ENCODE measurements at places on chromosomes 5 and 9.
A peak's percentile ranks its signal among the peaks of the same experiment; 100 is the strongest.

GRCh38 chr5:42995360-42995751, 44.8 kb downstream of the ANXA2R start:
- DNase-seq: no peak
- H3K27me3 ChIP-seq: no peaks in the 10 kb centered on the region
- H3K27ac ChIP-seq: peak overlapping the region; percentile 93
- peaks cover 27% of the 10 kb centered on the region for H3K4me1 ChIP-seq

- H3K36me3 ChIP-seq: no peaks in the 10 kb centered on the region
- no peak overlapping the region for H3K4me3 ChIP-seq
- H3K27me3 ChIP-seq: no peaks in the 10 kb centered on the region
- H3K4me1 ChIP-seq: no peaks in the 10 kb centered on the region
Measured at GRCh38 chr9:110814159-110814558, 145.6 kb downstream of the MUSK start.

DNA sequence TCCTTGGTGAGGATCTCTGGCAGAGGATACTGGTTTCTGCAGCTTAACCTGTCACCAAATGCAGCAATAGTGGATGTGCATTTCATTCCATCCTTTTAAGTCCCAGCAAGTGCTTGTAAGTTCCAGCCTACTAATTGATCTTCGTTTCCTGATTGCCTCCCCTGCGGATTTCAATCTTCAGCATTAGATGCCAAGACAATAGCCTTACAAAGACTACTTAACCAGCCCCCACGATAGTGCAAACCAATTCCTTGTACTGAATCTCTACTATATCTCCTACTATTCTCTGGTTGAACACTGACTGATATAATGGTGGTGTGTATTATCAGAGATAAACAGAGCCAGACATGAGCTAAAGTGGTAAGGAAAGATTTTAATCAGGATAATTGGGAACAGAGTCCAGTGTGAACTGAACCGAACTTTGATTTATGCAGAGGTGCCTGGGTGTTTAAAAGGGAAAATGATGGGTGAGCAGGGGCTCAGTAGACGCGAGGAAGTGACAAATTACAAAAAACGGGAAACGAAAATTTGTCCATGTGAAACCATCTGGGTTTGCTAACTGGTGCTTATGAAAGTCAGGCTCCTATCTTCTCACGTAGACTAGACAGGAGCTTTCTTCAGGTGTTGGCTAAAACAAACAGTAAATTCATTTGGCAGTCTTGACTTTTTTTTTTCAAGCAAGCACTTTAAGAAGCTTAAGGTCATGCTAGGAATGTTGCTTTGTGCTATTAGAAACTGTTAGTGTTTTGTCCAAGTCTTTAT, 106.9 kb upstream of the ST8SIA4 start:
- no peaks in the 10 kb centered on the region for H3K4me1 ChIP-seq
- H3K27ac ChIP-seq: no peak overlapping the region
- H3K27me3 ChIP-seq: no peaks in the 10 kb centered on the region
- no peak overlapping the region for H3K4me3 ChIP-seq
- no peaks in the 10 kb centered on the region for H3K36me3 ChIP-seq
- no peak for DNase-seq

DNA sequence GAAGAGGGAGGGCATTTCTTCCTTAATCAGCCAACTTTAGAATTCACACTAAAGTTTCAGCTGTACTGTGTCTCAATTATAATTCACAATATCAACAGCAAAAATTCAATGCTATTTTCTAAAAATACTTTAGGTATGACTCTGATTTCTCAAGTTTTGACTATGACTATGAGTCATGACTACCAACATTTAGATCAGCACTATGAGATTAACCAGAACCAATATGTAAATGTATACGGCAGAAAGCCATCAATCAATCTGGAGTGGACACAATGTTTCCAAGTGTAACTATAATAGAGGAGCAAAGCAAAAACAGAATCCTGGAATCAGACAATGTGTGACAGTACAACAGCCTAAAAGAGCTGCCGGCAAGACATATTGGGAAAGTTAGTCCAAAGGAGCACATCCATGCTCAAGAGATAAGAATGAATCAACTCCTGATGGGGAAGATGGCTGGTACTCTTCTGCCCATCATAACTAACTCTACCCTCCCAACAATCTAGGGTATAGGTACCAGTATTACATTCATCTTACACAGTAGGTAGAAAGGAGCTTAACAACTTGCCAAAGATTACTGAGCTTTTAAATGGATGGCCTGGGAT, 294.4 kb downstream of the SEMA5A start:
- no peak overlapping the region for H3K4me3 ChIP-seq
- DNase-seq: no peak
- no peaks in the 10 kb centered on the region for H3K36me3 ChIP-seq

GRCh38 chr5:30765227-30765626, 428.3 kb upstream of the CDH6 start:
- H3K4me1 ChIP-seq: no peaks in the 10 kb centered on the region
- H3K36me3 ChIP-seq: no peaks in the 10 kb centered on the region
- no peak overlapping the region for H3K27ac ChIP-seq
- H3K27me3 ChIP-seq: no peaks in the 10 kb centered on the region
- DNase-seq: no peak

GRCh38 chr5:158995694-158996173, 104.0 kb downstream of the EBF1 start:
- no peaks in the 10 kb centered on the region for H3K4me1 ChIP-seq
- DNase-seq: no peak
- no peak overlapping the region for H3K4me3 ChIP-seq
- H3K36me3 ChIP-seq: no peaks in the 10 kb centered on the region
- H3K27me3 ChIP-seq: no peaks in the 10 kb centered on the region

GRCh38 chr5:79964136-79964535, 26.9 kb downstream of the MTX3 start:
- no peaks in the 10 kb centered on the region for H3K36me3 ChIP-seq
- no peaks in the 10 kb centered on the region for H3K4me1 ChIP-seq
- H3K27ac ChIP-seq: no peak overlapping the region
- no peak for DNase-seq
- H3K27me3 ChIP-seq: no peaks in the 10 kb centered on the region

- H3K27me3 ChIP-seq: no peaks in the 10 kb centered on the region
- no peak overlapping the region for H3K4me3 ChIP-seq
- no peaks in the 10 kb centered on the region for H3K4me1 ChIP-seq
- H3K27ac ChIP-seq: no peak overlapping the region
- H3K36me3 ChIP-seq: no peaks in the 10 kb centered on the region
- no peak for DNase-seq
Measured at GRCh38 chr9:92679413-92680165, 9.7 kb upstream of the IPPK start.

DNA sequence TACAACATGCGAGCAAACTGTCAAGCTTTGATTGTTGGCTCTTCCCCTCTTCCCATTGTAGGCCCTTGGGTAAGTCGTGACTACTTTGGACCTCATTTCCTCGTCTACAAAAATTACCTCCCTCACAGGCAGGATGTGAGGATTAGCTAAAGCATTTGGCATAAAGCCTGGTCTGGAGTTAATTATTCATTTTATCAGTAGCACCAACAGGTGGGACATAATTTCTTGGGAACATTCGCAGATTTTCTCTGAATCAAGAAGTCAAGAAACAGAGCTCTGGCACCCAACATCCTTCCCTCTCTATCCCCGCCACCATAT, 39.9 kb upstream of the SEMA6A start:
- H3K36me3 ChIP-seq: no peaks in the 10 kb centered on the region
- no peak overlapping the region for H3K27ac ChIP-seq
- DNase-seq: no peak
- H3K27me3 ChIP-seq: no peaks in the 10 kb centered on the region

DNA sequence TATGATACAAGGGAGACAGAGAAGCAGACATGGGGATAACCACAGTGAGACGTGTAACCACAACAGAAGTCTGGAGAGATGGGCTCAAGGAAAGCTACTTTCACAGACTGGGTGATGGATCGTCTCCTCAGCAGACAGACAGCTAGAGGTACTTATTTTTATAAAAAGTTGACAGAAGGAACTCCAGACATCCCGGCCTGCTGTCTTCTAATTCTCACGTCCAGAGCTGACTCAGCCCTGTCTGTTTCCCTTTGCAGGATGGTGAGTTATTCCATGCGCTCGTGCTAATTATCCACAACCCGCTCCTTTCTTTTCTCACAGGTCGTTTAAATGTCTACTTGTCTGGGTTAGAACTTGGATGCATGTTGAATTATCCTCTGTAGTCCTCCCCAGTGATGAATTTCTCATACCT, 304.5 kb downstream of the CWC27 start:
- DNase-seq: no peak
- no peaks in the 10 kb centered on the region for H3K36me3 ChIP-seq
- H3K27me3 ChIP-seq: no peaks in the 10 kb centered on the region
- no peak overlapping the region for H3K27ac ChIP-seq

- peaks cover 6% of the 10 kb centered on the region for H3K4me1 ChIP-seq
- DNase-seq: no peak
- no peaks in the 10 kb centered on the region for H3K27me3 ChIP-seq
- H3K36me3 ChIP-seq: no peaks in the 10 kb centered on the region
- no peak overlapping the region for H3K27ac ChIP-seq
- H3K4me3 ChIP-seq: no peak overlapping the region
Measured at GRCh38 chr9:112012026-112012902, 115.7 kb downstream of the UGCG start.

DNA sequence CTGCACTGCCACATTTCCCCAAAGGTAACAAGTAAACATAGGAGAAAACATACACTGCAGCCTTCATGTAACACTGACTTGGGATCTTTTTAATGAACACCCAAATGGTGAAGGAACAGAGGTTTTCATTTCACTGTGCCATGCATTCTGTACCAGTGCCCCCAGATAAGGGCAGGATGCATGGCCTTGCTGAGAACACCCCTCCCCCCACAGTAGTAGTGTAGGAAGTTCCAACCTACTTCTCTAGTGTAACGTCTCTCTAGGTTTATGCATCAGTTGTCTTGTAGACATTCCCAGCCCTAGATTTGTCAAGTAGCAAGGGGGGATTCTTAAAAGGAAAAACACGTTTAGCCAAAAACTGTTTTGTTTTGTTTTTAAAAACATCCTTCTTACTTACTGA, 29.9 kb downstream of the MAP3K1 start:
- H3K4me1 ChIP-seq: peaks cover 98% of the 10 kb centered on the region
- H3K27ac ChIP-seq: no peak overlapping the region
- no peaks in the 10 kb centered on the region for H3K27me3 ChIP-seq

DNA sequence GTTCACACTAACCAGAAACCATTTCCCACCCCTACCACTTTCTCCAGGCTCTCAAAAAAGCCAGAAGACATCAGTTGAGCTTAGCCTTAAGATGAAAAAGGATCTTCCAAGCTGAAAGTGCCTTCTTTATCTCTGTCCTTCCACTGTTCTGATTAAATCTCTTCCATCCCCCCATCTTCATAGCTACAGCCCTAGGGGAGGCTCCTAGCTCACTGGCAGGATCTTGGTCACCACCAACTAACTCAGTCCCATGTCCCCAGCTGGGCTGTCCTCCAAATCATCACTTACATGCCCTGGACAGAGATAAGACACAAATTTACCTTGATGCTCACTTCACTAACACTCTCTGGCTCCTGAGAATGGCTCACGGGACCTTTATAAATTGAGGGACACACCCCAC, 14.3 kb downstream of the LCP2 start:
- peaks cover 96% of the 10 kb centered on the region for H3K4me1 ChIP-seq
- no peak for DNase-seq
- H3K27ac ChIP-seq: peak overlapping the region; percentile 49
- H3K36me3 ChIP-seq: peaks cover 48% of the 10 kb centered on the region

GRCh38 chr5:58462623-58463230, 2.8 kb upstream of the PLK2 start:
- H3K4me3 ChIP-seq: no peak overlapping the region
- DNase-seq: peak; percentile 65
- H3K4me1 ChIP-seq: peaks cover 12% of the 10 kb centered on the region
- H3K27ac ChIP-seq: no peak overlapping the region
- H3K36me3 ChIP-seq: no peaks in the 10 kb centered on the region
- peaks cover 8% of the 10 kb centered on the region for H3K27me3 ChIP-seq

- H3K27ac ChIP-seq: no peak overlapping the region
- no peaks in the 10 kb centered on the region for H3K27me3 ChIP-seq
- H3K36me3 ChIP-seq: no peaks in the 10 kb centered on the region
- DNase-seq: no peak
- H3K4me3 ChIP-seq: no peak overlapping the region
Measured at GRCh38 chr5:113047733-113048652, 71.4 kb downstream of the DCP2 start.

- H3K4me1 ChIP-seq: peaks cover 69% of the 10 kb centered on the region
- no peak for DNase-seq
- H3K27ac ChIP-seq: peak overlapping the region; percentile 97
- no peaks in the 10 kb centered on the region for H3K27me3 ChIP-seq
- peak overlapping the region; percentile 67 for H3K4me3 ChIP-seq
Measured at GRCh38 chr9:5449521-5450358, 602 bp upstream of the CD274 start.

GRCh38 chr5:123472150-123472924, 39.6 kb upstream of the CSNK1G3 start:
- no peak overlapping the region for H3K27ac ChIP-seq
- no peaks in the 10 kb centered on the region for H3K4me1 ChIP-seq
- no peak overlapping the region for H3K4me3 ChIP-seq
- H3K27me3 ChIP-seq: no peaks in the 10 kb centered on the region
- no peaks in the 10 kb centered on the region for H3K36me3 ChIP-seq
- DNase-seq: no peak

DNA sequence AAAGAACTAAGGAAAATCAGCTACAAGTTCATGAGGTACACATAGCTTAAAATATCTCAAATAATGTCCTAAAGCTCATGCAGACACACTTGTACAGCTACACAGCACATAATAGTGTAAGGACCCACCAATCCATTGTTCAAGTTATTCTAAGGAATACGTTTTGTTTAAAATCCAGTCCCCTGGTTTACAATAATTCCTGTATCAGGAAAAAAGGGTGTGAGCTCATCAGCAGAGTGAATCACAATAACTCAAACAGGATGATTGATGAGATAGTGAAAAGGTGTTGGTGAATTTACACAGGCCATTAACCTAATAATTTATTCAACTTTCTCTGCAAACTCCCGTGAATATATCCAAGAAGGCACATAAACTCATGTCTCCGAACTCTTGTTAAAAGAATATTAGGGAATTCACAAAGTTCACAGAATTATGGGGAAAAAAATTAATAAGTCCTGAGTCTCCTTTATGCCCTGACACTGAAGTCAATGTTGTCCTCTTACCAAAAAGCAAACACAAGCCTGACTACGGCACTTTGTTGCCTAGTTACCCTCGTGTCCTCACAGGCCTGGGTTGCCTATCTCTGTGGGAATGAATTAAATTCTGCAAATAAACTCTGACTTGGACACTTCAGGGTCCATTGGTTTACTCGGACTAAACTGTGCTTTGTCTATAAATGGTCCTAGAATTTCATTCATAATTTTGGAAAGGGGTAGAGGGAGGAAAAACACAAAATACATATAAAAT, 142.8 kb upstream of the PDE4D start:
- no peaks in the 10 kb centered on the region for H3K36me3 ChIP-seq
- H3K27me3 ChIP-seq: no peaks in the 10 kb centered on the region
- DNase-seq: no peak
- H3K27ac ChIP-seq: no peak overlapping the region
- H3K4me1 ChIP-seq: no peaks in the 10 kb centered on the region

GRCh38 chr9:14560194-14560593, 133.0 kb downstream of the ZDHHC21 start:
- H3K4me1 ChIP-seq: no peaks in the 10 kb centered on the region
- no peaks in the 10 kb centered on the region for H3K27me3 ChIP-seq
- H3K4me3 ChIP-seq: no peak overlapping the region
- no peak overlapping the region for H3K27ac ChIP-seq

Data from CD4-positive, alpha-beta memory T cell (primary cell).